ENCODE measurements at places on chromosomes 12 and 14.
A peak's percentile ranks its signal among the peaks of the same experiment; 100 is the strongest.

DNA sequence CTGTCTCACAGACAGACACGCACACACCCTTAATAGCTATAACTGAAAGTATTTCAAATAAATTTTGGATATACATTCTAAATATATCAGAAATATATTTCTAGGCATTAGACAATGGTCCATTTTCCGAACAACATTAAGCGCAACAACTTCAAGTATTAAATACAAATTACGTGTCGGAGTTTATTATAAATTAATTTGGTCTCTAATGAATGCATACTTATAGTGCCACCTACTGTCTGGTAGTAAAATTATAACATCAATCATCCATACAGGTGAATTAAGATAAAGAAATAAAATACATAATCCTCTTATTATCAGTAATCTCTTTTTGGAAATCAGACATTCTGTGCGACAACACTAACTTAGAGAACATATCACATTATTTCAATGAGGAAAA, 27.2 kb upstream of the CMAS start:
- peak; percentile 15 for DNase-seq

- peak; percentile 23 for DNase-seq
These were observed 85.5 kb downstream of the ADGRD1 start for GRCh38 chr12:131038961-131039950.

GRCh38 chr12:132411457-132411856, 78.5 kb upstream of the FBRSL1 start:
- no peak for DNase-seq

GRCh38 chr14:31239741-31240140, 32.1 kb upstream of the HECTD1 start:
- no peak for DNase-seq

DNA sequence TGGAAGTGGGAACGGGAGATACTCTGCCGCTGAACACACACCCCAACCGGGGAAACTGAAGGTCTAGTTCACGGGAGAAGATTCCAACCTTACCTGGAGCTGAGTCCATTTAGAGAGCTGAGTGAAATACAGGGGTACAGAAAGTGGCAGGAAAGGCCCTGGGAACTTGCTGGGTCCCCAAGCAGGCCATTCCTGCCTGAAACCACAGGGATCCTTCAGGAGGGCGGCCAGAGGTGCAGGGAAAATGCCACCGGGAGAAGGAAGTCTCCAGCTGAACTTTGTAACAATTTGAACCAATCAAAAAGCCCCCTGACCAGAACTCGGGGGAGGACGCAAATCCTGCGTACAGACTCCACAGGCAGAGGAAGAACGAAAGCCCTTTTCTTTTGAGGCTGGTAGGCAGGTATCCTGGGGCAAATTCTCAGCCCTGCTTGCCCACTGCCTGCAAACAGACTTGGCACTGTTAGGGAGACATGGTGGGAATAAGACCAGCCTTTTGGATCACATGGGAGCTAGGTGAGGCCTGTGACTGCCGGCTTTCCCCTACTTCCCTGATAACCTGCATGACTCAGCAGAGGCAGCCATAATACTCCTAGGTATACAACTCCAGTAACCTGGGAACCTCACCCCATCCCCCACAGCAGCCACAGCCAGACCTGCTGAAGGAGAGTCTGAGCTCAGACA, 170.9 kb downstream of the SEC23A start:
- DNase-seq: no peak

All from muscle of leg (tissue), 16 donors.